Tibial artery (tissue), 4 donors: ENCODE measurements at places on chromosomes 16 and 17.

- DNase-seq, result no peak
Measured at GRCh38 chr17:55727920-55728319, 5.3 kb upstream of the TMEM100 start.

DNA sequence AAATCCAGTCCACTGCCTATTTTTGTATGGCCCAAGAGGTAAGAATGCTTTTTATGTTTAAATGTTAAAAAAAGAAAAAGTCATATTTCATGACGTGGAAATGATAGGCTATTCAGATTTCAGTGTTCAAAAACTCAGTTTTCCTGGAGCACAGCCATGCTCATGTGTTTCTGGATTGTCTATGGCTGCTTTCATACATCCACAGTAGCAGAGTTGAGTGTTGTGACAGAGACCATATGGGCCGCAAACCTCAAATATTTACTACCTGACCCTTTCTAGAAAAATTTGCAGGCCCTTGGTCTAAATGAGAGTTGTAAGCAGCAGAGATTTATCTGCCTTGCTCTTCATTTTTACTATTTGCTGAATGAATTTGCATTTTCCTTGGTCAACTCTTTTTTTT, 264.1 kb downstream of the CBLN1 start:
- DNase-seq, result no peak

GRCh38 chr16:57893559-57894389, 77.2 kb downstream of the CNGB1 start:
- no peak for DNase-seq

DNA sequence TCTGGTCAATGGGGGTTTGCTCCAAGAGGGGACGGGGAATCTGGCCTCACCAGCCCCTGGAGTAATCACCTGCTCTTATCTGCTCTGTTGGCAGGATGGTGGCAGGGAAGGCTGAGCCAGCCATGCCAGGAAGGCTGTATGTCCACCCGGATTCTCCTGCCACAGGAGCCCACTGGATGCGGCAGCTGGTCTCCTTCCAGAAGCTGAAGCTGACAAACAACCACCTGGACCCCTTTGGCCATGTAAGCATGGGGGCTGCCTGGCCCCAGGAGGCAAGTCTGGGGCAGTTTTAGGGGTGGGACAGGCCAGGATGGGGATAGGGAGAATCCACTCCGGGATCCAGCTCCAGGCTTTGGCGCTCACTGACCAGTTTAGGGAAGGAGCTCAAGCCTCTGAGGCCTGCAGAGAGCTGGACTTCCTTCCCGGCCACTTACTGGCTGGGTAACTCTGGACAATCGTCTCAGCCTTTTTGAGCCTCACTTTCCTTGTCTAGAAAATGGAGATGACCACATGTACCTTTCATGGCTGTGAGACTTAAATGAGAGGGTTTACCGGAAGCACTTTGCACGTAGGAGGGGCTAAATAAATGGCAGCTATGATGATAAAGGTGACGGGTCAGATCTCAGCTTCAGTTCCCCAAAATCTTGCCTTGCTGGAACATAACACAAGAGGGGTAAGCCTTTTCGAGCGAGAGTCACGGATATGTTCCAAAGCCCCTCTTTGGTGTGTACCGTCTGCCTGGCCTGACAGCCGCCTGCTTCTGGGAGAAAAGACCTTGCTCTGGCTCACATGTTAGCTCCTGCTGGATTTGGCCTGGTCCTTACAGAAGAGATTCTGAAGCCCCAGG, 15.4 kb downstream of the TBX4 start:
- DNase-seq, result no peak

GRCh38 chr17:67050066-67050465, 5.7 kb downstream of the CACNG1 start:
- DNase-seq, result no peak

DNA sequence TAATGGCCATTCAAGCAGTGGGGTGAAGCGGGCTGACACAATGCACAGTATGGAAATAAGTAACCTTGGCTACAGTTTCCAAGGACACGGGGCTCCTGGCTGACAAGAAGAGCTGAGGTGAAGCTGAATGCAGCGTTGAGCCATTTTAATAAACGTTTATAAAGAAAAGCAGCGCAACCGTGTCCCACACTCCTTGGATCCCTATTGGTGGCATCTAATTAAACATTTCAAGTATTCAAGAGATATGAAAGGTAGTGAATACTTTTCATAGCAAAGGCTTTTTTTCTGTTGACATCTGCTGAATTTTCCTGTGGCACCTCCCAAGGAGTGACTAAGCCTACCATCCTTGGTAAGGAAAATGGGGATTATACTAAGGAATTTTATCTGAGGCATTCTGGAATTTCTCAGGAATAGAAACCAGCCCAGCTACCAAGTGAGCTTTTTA, 26.5 kb downstream of the DUSP14 start:
- no peak for DNase-seq

- DNase-seq, result no peak
Measured at GRCh38 chr17:39564211-39564848, 43.4 kb downstream of the NEUROD2 start.

GRCh38 chr16:1054660-1055556, 17.6 kb upstream of the SSTR5 start:
- DNase-seq, result no peak

GRCh38 chr16:68263559-68264127, 683 bp upstream of the SLC7A6 start:
- DNase-seq, result no peak

- DNase-seq, result no peak
Measured at GRCh38 chr16:35750701-35751104, 2291.3 kb downstream of the TP53TG3F start.

DNA sequence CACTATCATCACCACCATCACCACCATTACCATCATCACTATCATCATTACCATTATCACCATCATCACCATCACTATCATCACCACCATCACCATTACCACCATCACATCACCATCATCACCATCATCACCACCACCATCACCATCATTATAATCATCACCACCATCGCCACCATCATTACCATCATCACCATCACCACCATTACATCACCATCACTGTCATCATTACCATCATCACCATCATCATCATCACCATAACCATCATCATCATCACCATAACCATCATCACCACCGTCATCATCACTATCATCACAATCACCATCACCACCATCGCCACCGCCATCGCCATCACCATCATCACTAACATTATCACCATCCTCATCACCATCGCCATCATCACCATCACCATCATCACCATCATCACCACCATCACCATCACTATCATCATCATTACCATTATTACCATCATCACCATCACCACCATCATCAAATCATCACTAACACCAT, 4.9 kb upstream of the JPH3 start:
- DNase-seq, result no peak

DNA sequence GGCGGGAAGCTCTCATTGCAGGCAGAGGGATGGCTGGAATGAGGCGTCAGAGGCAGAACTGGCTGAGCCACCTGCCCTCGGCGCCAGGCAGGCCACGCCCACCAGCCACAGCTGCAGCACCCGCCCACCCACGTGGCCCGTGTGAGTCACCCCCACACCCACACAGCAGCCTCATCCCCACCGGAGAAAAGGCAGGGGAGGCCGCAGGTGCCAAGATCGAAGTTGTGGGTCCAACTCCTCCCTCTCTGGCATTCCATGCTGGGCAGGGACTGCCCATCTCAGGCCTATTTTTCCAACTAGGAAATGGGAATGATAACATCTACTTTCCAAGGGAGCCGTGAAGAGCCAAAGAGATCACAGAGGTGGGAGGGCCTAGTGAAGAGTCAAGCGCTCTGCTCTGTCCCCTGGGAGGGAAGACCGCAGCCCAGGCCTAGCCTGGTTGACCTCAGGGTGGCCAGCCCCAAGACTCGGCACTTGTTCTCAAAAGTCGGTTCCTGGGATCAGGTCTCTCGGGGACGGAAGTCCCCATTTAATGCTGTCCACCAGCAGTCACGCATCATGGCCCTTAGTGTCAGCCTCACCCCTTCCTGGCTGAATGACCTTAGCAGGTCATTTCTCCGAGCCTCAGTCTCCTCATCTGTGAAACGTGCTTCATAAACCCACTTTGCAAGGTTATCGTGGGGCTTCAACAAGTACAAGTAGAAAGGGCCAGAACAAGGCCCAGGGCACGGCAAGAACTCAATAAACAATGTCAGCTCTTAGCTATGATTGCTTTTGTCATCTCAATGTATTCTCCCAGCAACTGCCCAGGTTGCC, at the start of gene TRPV3:
Gene TRPV3 (minus strand): TSS at position 45 of the 816 bp plus-strand sequence. CDS start 2,962 bp downstream, outside the sequence.
- DNase-seq, result no peak

- no peak for DNase-seq
Measured at GRCh38 chr16:15477802-15478201, 43.4 kb downstream of the BMERB1 start.

GRCh38 chr16:86781046-86781445, 202.7 kb downstream of the FOXL1 start:
- DNase-seq, result no peak

- no peak for DNase-seq
Measured at GRCh38 chr16:31354394-31355291, at the start of gene ITGAX. Gene ITGAX (plus strand): TSS chr16:31355176. CDS start chr16:31355255, 79 bp downstream.

- no peak for DNase-seq
Measured at GRCh38 chr17:61135782-61136181, 263.9 kb upstream of the TBX2 start.

GRCh38 chr16:17526956-17527937, 56.5 kb upstream of the XYLT1 start:
- DNase-seq, result no peak

- peak; percentile 84 for DNase-seq
Measured at GRCh38 chr16:49701789-49702494, 154.0 kb downstream of the ZNF423 start.

- DNase-seq, result no peak
Measured at GRCh38 chr17:7748076-7748775, 30.7 kb downstream of the DNAH2 start.

DNA sequence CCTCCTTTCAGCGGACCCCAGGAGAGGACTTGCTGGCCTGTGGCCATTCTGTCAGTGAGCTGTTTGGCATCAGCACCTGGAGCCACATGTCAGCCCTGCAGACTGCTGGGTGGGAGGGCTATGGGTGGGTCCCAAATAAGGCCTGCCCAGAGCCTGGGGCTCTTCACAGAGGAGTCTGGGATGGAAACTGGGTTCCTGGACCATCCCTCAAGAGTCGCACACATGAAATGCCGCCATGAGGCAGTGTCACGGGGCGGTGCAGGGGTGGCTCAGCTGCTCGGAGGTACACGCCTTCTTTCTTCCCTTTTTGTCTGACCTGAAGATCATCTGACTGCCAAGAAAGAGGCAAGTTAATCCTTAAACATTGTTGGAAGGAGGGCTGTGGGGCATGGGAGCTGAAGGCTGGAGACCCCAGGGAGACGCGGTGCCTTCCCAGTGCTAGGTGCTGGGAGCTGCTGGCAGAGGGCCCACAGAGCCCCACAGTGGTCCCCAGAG, 14.8 kb downstream of the MPRIP start:
- peak; percentile 65 for DNase-seq

DNA sequence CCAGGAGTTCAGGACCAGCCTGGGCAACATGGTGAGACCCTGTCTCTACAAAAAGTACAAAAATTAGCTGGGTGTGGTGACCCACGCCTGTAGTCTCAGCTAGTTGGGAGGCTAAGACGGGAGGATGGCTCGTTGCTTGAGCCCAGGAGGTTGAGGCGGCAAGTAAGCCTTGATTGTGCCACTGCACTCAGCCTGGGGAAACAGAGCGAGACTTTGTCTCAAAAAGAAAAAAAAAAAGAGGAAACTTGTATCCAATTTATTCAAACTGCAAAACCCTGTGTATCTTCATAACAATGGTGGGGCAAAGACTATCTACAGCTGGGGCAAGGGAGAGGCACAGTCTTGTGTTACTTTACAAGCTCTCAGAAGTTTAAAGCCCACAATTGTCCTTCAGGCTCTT, 21.5 kb downstream of the GRB7 start:
- no peak for DNase-seq

- DNase-seq, result no peak
Measured at GRCh38 chr17:63490329-63490728, 13.5 kb downstream of the ACE start.

DNA sequence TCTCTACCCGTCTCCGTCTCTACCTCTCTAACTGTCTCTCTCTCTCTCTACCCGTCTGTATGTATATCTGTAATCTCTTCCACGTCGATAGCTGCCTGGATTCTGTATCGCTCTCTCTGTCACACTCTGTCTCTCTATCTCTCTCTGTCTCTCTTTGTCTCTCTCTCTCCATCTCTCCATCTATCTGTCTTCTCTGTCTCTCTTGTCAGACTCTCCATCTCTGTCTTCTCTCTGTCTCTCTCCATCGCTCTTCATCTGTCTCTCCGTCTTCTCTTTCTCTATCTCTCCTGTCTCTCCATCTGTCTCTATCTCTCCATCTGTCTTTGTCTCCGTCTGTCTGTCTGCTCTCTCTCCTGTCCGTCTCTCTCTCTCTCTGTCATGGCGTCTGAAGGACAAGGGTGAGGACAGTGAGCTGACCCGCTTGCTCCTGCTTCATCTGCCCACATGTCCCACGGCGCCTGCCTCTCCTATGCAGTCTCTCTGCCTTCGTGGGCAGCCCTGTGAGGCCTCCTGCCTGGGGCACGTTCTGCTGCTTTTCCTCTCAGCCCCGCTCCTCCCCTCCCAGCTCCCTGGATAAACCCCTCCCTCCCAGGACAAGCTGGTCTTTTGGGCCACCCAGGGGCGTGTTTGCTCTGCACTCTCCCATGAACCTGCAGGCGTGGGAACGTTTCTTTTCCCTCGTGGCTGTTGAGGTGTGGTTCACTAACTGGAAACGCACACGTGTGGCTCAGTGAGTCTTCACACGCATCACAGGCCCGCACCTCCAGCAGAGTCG, 18.9 kb downstream of the ACSF3 start:
- DNase-seq, result no peak

GRCh38 chr17:4304417-4305027, 40.7 kb upstream of the ANKFY1 start:
- no peak for DNase-seq

GRCh38 chr17:17999364-18000029, 26.8 kb downstream of the DRC3 start:
- no peak for DNase-seq

GRCh38 chr16:56600398-56600999, 7.9 kb upstream of the MT2A start:
- DNase-seq, result no peak
